ENCODE measurements at places on chromosomes 2 and 18. TPM values are rescaled to one million over a fixed set of nuclear protein-coding genes. Genes with fewer than 3 reads are reported as not detected.

CPLX4 gene
- not detected for total RNA-seq

LYG2 gene
- not detected for total RNA-seq

HOXD13 gene
- total RNA-seq, result not detected

REG1B gene
- total RNA-seq, result 3.8 TPM

C1QL2 gene
- not detected for total RNA-seq

ELOA2 gene
- total RNA-seq, result not detected

TDRD15 gene
- 0.15 TPM for total RNA-seq

SCG2 gene
- 1.7 TPM for total RNA-seq

DYSF gene
- 28.8 TPM for total RNA-seq

ANKMY1 gene
- total RNA-seq, result 10.4 TPM

KIAA2012 gene
- not detected for total RNA-seq

TUBA3E gene
- not detected for total RNA-seq

IGFBP2 gene
- 657 TPM for total RNA-seq

HDAC4 gene
- total RNA-seq, result 50.7 TPM

MC4R gene
- not detected for total RNA-seq

LRRTM4 gene
- 0.52 TPM for total RNA-seq

E2F6 gene
- total RNA-seq, result 13.4 TPM

RGPD6 gene
- total RNA-seq, result 79.1 TPM

PLB1 gene
- total RNA-seq, result 4.9 TPM

DOK6 gene
- total RNA-seq, result 5.7 TPM

ALPI gene
- total RNA-seq, result not detected

POTEJ gene
- not detected for total RNA-seq

DSG4 gene
- not detected for total RNA-seq

TXNDC2 gene
- total RNA-seq, result 0.65 TPM

GAL3ST2 gene
- total RNA-seq, result not detected

APCDD1 gene
- 10.9 TPM for total RNA-seq

TANC1 gene
- 56.9 TPM for total RNA-seq

SRD5A2 gene
- not detected for total RNA-seq

Measured in aorta (tissue), 5 donors.